ENCODE measurements at places on chromosomes 16 and 17.

DNA sequence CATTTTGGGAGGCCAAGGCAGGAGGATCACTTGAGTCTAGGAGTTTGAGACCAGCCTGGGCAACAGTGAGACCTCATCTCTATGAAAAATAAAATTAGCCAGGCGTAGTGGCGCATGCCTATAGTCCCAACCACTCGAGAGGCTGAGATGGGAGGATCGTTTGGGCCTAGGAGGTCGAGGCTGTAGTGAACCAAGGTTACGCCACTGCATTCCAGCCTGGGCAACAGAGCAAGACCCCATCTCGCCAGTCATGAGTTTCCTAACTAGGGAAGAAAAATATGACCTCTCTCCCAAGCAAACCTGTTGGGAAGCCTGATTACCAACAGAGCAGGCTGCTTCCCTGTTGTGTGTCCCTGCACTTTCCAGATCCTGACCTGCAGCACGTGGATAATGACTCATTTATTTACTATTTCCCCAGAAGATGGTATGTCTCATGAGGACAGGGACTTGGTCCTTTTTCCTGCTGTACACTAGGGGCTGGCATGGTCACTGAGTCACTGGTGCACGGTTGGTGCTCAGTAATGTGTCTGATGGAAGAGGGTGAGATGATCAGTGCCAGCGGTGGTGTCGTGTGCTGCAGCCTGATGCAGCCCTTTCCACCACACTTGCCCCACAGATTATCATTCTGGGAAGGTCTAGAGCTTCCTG, 30.8 kb downstream of the NMT1 start:
- peak; percentile 27 for DNase-seq

DNA sequence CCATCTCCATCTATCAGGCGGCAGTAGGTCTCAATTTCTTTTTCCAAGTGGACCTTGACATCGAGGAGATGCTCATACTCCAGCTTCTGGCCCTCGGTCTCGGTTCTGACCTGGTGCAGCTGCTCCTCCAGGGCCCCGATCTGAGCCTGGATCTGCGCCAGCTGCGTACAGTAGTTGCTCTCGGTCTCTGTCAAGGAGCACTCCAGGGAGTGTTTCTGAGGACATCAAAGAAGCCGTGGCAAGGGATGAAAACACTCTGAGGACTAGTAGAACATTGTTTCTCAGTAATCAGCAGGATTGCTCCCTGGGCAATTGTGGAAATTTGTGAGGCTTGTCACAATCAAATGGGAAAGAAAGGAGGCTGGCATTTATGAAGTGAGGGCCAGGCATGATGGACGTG, 5.9 kb downstream of the KRT28 start:
- no peak for DNase-seq

- DNase-seq = no peak
Measured at GRCh38 chr16:62137996-62138395, 101.8 kb upstream of the CDH8 start.

DNA sequence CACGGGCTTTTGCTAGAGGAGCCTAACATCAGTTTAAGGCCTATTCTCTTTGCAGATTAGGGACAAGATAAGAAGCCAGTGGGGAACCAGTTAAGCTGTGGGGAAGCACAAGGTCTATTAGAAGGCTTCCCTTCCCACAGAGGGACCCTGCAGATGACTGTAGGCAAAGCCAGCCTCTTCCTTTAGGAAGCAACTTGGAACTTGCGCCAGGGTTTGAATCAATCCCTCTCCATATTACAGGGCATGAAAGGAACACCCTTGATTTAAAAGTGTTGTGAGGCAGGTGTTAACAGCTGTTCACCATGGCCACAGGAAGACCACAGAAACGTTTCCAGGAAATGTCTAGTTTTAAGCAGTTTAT, 77.3 kb downstream of the RPTOR start:
- no peak for DNase-seq

DNA sequence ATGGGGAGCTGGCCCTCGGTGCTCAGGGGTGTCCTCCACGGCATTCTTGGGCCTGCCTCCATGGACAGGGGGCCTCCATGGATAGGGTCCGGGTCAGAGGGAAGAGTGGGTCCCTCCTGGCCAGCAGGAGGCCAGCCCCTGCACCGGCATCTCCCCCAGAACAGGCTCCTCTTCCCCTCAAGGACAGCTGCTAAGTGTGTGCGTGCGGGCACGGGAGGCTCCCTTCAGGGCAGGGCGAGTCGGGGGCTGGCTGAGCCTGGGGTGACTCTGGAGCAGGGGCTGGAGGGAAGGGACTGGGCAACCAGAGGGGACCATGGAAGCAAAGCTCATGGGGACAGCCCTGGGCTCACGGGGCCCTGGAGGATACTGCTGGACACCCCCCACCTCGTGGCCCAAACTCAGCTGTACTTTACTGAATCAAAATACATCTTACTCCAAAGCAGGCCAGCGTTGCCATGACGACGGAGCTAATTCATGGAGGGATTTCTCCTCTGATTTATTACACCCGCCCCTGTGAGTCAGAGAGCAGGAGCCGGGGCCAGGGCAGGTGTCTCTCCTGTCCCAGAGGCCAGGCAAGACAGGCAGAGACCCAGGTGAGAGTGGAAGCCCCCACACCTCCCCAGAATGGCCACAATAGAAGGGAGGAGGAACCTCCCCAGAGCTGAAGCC, 2.1 kb downstream of the CASKIN1 start:
- DNase-seq = peak; percentile 65

GRCh38 chr17:29133121-29133713, 47.0 kb downstream of the MYO18A start:
- DNase-seq = peak; percentile 91

Measured in GM23248 (cell line).